Hepatocyte (in vitro differentiated cells): ENCODE measurements at places on chromosomes 2 and 18. TPM values are rescaled to one million over a fixed set of nuclear protein-coding genes. Genes with fewer than 3 reads are reported as not detected.

The FAM110C gene
- total RNA-seq = 10.2 and 11.2 TPM in 2 replicates

The APCDD1 gene
- total RNA-seq = 69.6 and 80.8 TPM in 2 replicates

- no peak for DNase-seq
These were observed 44.9 kb downstream of the PARD6G start for GRCh38 chr18:80202264-80202998.

- no peak for DNase-seq
These were observed 74.1 kb downstream of the SCG2 start for GRCh38 chr2:223528036-223528435.

GRCh38 chr2:73284296-73285158 lies at the start of gene FBXO41:
Gene FBXO41, minus strand, starts transcription at chr2:73284478. Its CDS starts 14,848 bp downstream, at chr2:73269630.
- peak; percentile 50 for DNase-seq
